ENCODE measurements at places on chromosomes 16 and 17.

GRCh38 chr17:49952912-49953497 lies 16.0 kb upstream of the DLX4 start:
- no peak for DNase-seq

- DNase-seq: no peak
Observed at GRCh38 chr16:55000595-55000994, 69.9 kb downstream of the IRX5 start.

GRCh38 chr16:25501530-25502255 lies 190.1 kb upstream of the HS3ST4 start:
- DNase-seq: no peak

- no peak for DNase-seq
Observed at GRCh38 chr16:74455619-74456289, 34.5 kb upstream of the CLEC18B start.

- DNase-seq: no peak
Observed at GRCh38 chr17:66469890-66470289, 167.5 kb downstream of the PRKCA start.

- DNase-seq: no peak
Observed at GRCh38 chr16:31429314-31429713, 1.2 kb upstream of the COX6A2 start.

GRCh38 chr17:56777859-56778258 lies 55.9 kb downstream of the C17orf67 start:
- DNase-seq: no peak

All from activated naive CD8-positive, alpha-beta T cell treated with anti-CD3 and anti-CD28 coated beads, Interleukin-2, amount 50 U/mL, for 16 hours (primary cell).